CD8-positive, alpha-beta memory T cell (primary cell): ENCODE measurements at places on chromosomes 6 and 20.

DNA sequence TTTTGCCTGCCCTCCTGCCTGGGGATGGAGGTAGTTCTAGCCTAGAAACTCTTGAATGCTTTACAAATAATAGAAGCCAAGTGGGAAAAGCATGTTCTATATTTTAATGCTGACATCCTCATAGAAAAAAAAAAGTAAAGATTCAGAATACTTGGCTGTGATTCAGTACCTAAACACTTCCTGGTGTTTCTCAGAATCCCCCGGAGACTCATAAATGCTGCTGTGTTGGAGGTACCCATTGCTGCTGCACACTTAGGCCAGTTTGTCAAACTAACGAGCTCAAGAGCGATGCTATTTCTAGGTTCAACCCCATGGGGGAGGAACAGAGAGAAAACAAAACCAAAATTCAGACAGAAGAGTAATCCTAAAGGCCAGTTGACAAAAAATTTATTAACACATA lies 38.8 kb upstream of the ZFP64 start:
- no peak overlapping the region for H3K27ac ChIP-seq
- H3K36me3 ChIP-seq: no peaks in the 10 kb centered on the region
- DNase-seq: no peak
- no peaks in the 10 kb centered on the region for H3K27me3 ChIP-seq
- no peaks in the 10 kb centered on the region for H3K4me1 ChIP-seq

GRCh38 chr6:5208057-5208456 lies 52.7 kb downstream of the LYRM4 start:
- no peaks in the 10 kb centered on the region for H3K27me3 ChIP-seq
- no peak overlapping the region for H3K4me3 ChIP-seq
- no peaks in the 10 kb centered on the region for H3K4me1 ChIP-seq
- no peak for DNase-seq

- no peaks in the 10 kb centered on the region for H3K36me3 ChIP-seq
- peak overlapping the region; percentile 75 for H3K4me3 ChIP-seq
Observed at GRCh38 chr6:169722362-169723199, 1.7 kb downstream of the PHF10 start.

DNA sequence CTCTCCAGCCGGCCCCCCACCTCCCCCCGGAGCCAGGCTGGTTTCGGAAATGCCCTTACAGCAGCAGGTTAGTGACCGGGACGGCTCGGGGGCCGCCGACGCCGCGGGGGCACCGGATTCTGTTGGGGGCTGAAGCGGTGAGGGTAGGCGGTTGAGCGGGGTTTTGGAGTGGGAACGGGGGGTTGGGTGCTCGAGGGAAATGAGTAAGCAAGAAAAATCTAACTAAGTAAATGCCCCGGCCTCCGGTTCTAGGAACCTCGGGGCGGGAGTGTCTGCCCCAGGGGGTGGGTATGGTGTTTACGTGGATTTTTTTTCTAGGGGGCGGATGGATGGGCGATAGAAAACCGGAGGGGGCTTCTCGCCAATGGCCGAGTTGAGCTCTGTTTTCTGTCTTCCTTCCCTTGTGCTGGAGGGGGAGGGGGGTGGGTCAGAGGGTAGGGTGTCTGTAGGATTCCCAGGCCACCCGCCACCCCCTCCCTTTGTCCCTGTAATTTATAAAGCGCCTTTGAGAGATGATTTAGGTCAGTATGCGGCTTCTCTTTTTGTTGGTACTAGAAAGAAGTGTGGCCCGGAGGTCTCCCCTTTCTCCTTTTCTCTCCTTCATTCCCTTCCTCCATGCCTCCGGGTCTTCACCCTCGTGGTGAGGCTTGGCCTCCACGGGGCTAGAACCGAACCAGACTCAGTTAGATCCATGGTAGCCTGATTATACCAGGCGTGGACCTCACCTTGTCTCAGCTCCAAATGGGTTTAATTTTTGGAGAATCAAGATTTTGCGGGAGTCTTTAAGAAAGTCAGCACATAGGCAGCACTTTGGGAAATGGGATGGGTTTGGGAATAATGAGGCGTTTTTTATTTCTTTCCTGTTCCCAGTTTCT lies 2.3 kb downstream of the E2F3 start:
- peak; percentile 54 for DNase-seq
- peaks cover 51% of the 10 kb centered on the region for H3K4me1 ChIP-seq
- peaks cover 3% of the 10 kb centered on the region for H3K36me3 ChIP-seq
- H3K27ac ChIP-seq: peak overlapping the region; percentile 91
- H3K27me3 ChIP-seq: no peaks in the 10 kb centered on the region

DNA sequence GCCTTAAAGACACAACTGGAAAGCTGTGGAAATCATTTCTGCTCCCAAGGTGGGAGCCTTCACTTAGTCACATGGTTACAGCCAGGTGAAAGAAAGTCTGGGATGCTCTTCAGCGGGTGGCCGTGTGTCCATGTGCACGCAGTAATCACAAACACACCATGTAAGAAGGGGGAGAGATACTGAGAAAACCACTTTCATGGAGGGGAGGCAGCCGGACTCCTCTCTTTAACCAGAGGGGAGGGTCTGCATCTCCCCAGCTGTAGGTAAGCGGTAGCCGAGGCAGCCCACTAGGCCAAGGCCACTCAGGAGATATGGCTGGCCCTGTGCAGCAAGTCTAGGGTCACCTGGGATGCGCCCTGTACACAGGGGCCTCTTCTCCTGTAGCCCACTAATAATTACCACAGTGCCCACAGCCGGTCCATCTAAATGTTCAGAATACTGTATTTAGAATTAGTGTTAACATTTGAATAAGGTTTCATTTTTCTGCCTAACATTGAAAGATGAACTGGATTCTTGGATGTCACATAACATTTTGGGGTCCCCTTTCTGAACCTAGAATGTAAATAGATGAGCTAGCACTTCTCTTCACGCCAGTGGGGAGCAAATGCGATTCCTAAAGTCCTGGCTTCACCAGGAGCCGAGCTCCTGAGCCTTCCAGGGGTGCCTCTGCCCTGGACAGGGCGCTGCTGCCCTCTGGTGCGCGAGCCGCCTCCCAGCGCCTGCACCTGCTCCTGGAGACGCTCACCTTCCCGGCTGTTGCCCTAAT lies 15.9 kb downstream of the GPR31 start:
- H3K27me3 ChIP-seq: no peaks in the 10 kb centered on the region
- H3K4me3 ChIP-seq: no peak overlapping the region
- no peaks in the 10 kb centered on the region for H3K4me1 ChIP-seq
- H3K36me3 ChIP-seq: no peaks in the 10 kb centered on the region
- DNase-seq: peak; percentile 37

DNA sequence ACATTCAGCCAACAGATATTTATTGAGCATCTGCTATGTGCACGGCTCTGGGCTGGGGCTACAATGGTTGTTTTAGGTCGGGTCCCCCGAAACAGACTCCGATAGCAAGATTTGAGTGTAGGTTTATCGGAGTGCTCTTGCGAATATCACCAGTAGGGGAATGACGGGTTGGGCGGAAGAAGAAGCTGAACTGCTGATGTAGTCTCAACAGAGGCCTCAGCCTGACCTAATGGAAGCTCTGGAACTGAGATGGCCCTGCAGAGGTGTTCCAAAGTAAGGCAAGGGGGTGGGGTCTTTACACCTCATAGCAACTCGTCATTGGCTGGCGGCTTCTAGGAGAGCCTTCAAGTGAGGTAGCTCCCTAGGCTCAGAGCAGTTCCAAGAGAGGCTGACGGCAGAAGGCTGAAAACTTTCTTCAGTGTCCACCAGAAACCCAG lies 1.1 kb downstream of the L3MBTL1 start:
- H3K27ac ChIP-seq: no peak overlapping the region
- DNase-seq: no peak
- H3K36me3 ChIP-seq: no peaks in the 10 kb centered on the region
- H3K27me3 ChIP-seq: peaks cover 6% of the 10 kb centered on the region
- peaks cover 4% of the 10 kb centered on the region for H3K4me1 ChIP-seq

DNA sequence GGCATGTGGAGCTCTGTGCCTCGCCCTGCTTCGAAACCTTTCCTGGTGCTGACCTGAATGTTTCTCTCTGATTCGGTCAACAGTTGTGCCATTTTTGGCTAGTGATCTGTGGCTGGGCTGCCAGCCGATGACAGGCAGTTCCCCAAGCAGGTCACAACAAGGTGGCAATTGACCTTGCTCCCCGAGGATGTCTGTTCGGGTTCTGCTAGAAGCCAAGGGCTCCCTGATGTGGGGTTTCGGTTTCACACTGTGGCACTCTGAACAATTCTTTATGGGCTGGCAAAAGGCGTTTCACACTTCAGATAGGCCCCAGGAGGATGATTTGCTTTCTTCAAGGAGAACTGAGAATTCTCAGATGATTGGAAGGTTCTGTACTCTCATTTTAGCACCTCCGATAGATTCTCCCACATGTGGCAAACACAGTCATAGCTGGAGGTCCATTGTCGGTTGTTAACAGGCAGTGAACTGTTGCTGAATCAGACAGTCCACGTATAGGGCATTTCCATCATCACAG lies 135.6 kb downstream of the SLC24A3 start:
- H3K36me3 ChIP-seq: no peaks in the 10 kb centered on the region
- no peak for DNase-seq
- no peaks in the 10 kb centered on the region for H3K27me3 ChIP-seq
- H3K4me1 ChIP-seq: no peaks in the 10 kb centered on the region

DNA sequence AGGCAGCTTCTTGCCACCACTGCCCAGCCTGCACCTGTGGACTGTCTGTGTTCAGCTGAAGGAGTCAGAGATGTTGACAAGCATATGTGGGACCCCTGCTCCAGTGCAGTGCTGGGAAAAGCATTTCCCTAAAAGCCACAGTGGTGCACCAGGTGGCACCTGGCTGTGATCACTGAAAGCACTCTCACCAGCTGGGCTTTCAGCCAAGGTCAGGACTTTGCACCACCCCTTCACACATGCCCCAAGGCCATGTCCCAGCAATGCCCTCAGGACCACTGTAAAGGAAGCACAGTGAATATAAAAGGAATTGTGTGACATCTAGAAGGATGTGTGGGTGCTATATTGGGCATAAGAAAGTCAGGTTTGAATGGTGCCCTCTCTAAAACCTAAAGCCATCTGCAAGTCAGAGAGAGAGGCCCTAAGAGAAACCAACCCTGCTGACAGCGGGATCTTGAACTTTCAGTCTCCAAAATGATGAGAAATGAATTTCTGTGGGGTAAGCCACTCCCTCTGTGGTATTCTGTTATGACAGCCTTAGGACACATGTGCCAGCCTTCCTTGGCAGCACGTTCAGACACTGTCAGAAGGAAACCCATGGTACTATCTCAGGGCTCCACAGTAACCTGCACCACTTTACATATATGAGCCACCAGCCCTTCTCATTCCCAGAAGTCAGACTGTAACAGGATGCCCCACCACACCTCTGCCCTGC lies 30.7 kb downstream of the CBLN4 start:
- H3K36me3 ChIP-seq: no peaks in the 10 kb centered on the region
- no peak overlapping the region for H3K27ac ChIP-seq
- no peaks in the 10 kb centered on the region for H3K4me1 ChIP-seq
- DNase-seq: no peak

GRCh38 chr20:51237278-51237677 lies 214.4 kb upstream of the KCNG1 start:
- H3K27ac ChIP-seq: no peak overlapping the region
- H3K4me3 ChIP-seq: no peak overlapping the region
- H3K4me1 ChIP-seq: no peaks in the 10 kb centered on the region
- H3K36me3 ChIP-seq: no peaks in the 10 kb centered on the region

GRCh38 chr6:116221067-116221466 lies 32.8 kb downstream of the TSPYL4 start:
- no peaks in the 10 kb centered on the region for H3K27me3 ChIP-seq
- no peaks in the 10 kb centered on the region for H3K4me1 ChIP-seq
- no peak for DNase-seq
